ENCODE measurements at places on chromosomes 2 and 18.

DNA sequence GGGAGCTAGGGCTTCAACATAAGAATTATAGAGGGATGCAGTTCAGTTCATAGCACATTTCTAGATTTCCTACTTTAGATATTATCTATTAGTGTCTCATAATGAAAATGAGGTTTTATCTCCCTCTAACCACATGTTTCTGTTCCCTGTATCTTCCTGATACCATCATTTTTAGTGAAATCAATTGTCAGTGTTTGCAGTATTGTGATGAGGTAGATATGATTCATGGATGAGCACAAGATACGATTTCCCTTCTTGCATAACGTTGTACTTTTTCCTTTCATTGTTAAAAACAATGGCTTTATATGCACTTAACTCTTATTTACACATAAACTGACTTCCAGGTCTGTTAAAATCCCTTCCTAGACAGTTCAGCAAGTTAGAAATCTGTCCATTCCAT lies 211.4 kb downstream of the ZBTB7C start:
- DNase-seq = no peak

- DNase-seq = no peak
These were observed 3.8 kb downstream of the VSNL1 start for GRCh38 chr2:17544256-17544655.

GRCh38 chr2:20421988-20422370 lies 24.9 kb upstream of the RHOB start:
- DNase-seq = no peak

- DNase-seq = no peak
These were observed 14.8 kb downstream of the MBD2 start for GRCh38 chr18:54209471-54210180.

DNA sequence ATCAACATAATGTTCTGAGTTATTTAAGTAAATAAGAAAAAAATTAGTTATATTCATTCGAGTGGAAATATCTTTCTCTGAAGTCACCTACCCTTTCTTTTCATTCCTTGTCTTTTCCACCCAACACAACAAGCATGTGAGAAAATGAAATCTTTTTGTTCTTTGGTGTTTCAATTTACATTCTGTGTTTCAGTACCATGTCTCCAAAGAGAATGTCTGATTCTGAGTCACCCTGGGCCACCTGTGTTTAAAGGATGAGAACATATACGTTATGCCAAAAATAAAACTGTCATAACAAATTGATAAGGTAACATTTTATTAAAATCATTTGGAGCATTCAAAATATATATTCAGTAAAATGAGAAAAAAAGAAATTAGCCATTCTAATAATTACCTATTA lies 470.8 kb downstream of the ZNF804A start:
- no peak for DNase-seq
